NCI-H526 (cell line): ENCODE measurements at places on chromosomes 16 and 17.

DNA sequence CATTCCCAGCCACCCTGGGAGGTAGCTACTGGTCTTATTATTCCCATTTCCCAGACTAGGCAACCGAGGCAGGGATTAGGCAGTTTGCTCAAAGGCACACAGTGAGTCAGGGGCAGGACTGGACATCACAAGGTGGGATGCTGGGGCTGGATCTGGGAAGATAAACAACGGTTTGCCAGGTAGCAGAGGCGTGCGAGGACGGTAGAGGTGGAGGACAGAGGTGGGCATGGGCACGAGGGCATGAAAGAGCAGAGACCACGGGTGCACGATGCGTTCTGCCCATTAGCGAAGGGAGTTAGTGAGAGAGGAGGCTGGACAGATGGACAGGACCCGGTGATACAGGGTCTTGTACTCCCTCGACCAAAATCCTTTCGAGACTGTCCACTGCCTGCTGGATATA, 148.0 kb downstream of the SDK2 start:
- no peak for DNase-seq

DNA sequence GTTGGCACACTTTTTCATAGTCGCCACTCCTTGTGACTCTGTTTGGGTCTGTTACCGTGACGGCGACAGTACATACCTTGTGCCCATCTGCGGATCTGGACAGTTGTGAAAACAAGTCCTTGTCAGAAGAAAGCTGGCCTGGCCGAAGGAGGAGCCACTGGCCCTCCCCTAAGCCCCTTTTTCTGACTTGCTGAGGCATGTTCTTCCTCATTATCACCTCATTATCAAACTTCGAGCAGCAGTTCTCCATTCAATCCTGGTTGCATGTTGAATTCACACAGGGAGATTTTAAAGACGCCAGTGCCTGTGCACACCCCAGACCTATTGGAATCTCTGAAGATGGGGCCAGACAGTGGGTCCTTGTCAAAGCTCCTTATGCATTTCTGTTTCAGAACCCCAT, 61.1 kb downstream of the CYLD start:
- no peak for DNase-seq

DNA sequence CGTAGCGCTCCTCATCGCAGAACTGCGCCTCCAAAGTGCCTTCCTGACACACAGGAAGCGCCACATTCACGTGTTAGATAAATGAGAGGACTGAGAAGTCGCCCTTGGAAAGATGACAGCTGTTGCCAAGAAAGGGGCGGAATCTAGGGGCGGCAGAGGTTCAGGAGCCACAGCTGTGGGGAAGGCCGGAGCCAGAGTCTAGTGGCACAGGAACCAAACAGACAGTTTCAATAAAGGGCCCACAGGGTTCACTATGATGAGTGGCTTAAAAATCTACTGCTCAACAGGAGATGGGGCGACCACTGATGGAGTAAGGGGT, 4.7 kb downstream of the FLCN start:
- no peak for DNase-seq

- DNase-seq = no peak
Observed at GRCh38 chr17:71527311-71527710, 593.5 kb upstream of the SOX9 start.

DNA sequence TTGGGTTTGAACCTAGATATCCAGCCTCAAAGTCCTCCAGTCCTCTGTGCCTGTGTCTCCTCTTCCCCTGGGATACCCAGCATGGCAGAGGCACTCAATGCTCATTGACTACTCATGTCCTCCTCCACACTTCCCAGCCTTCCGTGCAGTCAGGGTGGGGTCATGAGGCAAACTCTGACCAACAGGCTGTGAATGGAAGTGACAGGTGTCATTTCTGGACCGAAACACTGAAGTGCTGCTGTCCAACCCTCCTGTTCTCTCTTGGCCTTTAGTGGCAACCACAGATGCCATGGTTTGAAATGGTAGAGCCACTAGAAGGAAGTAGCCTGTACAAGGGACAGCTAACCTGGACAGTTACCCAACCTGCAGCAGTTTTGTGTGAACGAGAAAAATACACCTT, 46.7 kb upstream of the MAP3K14 start:
- no peak for DNase-seq

DNA sequence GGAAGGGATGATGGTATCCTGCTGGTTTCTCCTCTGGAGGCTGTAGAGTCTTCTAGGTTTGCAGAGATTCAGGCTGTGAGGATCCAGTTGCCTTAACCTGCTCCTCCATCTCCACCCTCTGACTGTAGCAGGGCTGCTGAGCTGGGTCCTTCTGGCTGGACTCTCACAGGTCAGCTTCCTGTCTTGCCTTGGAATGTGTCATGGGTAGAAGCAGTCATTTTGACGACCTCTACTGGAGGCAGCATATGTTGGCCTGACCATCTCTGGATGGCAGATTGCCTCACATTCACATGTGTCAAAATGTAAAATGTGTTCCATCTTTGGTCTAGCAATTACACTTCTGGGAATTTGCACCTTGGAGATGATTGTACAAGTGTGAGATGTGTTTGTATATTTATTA, 504.4 kb upstream of the EEF2KMT start:
- no peak for DNase-seq

GRCh38 chr16:71707199-71707598, 17.3 kb downstream of the PHLPP2 start:
- no peak for DNase-seq

- no peak for DNase-seq
Observed at GRCh38 chr17:48841395-48841831, 10.6 kb downstream of the CALCOCO2 start.

GRCh38 chr17:1169221-1169928, 10.4 kb downstream of the ABR start:
- no peak for DNase-seq

DNA sequence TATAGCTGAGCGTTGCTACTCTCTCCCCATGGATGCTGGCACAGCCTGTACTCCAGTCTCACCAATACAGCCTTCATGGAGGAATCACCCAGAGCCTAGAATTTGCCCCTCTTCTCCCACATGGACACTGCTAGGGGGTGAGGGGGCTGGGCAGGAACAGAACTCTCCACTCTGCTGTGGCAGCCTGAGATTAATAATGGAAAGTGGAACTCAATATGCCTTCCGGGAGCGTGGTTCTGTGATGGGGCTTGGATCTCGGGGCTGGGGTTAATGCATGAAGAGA, 1.2 kb downstream of the SLC9A5 start:
- no peak for DNase-seq

GRCh38 chr17:2412561-2413021, 11.7 kb upstream of the MNT start:
- DNase-seq = no peak

DNA sequence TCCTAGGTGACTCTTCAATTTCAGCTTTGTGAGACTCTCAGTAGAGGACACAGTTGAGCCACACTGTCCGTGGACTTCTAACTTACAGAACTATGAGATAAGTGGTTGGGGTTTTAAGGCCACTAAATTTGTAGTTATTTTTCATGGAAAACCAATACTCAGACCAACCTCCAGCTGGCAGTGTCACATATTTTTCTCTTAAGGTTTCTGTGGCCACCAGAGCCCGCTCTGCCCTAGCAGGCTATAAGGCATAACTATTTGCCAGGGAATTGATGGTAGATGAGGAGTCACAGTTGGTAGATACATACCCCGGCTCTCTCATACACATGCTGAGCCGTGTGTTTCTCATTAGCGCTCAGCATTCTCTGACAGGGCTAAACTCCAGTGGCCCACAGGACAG, 336.8 kb upstream of the MON1B start:
- DNase-seq = peak; percentile 10

DNA sequence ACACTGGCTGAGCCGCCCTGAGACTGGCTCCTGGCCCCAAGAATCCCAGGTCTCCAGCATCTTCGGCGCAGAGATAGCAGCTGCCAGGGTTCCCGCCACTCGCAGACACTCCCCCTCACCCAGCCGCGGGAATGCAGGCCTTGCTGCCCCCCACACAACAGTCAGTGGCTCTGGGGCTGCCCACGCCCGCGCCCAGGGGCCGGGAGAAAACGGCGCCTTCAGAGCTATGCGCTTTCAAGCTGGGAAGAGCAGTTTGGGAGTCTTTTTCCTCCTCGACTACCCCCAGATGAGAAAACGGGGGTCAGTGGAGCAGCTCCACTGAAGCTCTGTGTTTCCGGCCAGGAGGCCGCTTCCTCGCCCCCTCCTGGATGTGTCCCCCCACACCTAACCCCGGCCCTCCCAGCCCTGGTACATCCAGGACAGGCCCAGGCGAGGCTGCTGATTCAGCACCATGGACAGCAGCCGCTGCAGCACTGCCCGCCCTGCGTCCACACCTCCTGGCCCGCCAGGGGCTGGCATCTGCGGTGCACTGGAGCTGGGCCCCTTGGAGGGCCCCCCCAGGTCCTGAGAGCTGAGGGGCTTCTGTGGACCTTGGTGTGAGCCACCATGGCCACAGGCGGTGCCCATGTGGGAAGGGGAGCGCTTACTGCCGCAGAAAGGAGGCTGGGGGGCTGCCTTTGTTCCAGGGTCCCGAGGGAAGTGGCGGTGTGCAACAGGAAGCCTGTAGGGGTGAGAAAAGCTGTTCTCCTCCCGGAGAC, 35.7 kb downstream of the CACNA1H start:
- no peak for DNase-seq

- DNase-seq = no peak
Observed at GRCh38 chr17:12320286-12320685, 299.6 kb downstream of the MAP2K4 start.

- no peak for DNase-seq
Observed at GRCh38 chr16:84849751-84850150, 30.0 kb downstream of the CRISPLD2 start.

DNA sequence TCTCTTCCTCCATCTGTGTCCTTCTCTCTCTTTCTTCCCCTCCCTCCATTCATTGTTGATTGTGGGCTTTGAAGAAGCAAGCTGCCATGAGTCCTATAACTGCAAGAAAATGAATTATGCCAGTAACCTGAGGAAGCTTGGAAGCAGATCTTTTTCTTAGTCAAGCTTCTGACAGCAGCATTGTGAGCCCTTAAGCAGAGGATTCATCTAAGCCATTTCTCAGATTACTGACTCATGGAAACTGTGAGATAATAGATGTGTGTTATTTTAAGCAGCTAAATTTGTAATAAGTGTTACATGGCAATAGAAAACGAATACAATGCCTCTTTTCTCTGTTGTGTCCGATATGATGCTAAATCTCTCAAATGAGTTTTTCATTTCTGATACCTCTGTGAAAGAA, 1109.7 kb downstream of the CDH11 start:
- no peak for DNase-seq

- DNase-seq = no peak
Observed at GRCh38 chr17:4856937-4857314, 23.8 kb downstream of the MINK1 start.

- peak; percentile 90 for DNase-seq
Observed at GRCh38 chr16:788399-789126, at the start of gene CHTF18. TSS of gene CHTF18 (plus strand) at chr16:788620. CDS start at chr16:788685, 65 bp downstream.

- no peak for DNase-seq
Observed at GRCh38 chr16:55330781-55331647, 7.0 kb downstream of the IRX6 start.

DNA sequence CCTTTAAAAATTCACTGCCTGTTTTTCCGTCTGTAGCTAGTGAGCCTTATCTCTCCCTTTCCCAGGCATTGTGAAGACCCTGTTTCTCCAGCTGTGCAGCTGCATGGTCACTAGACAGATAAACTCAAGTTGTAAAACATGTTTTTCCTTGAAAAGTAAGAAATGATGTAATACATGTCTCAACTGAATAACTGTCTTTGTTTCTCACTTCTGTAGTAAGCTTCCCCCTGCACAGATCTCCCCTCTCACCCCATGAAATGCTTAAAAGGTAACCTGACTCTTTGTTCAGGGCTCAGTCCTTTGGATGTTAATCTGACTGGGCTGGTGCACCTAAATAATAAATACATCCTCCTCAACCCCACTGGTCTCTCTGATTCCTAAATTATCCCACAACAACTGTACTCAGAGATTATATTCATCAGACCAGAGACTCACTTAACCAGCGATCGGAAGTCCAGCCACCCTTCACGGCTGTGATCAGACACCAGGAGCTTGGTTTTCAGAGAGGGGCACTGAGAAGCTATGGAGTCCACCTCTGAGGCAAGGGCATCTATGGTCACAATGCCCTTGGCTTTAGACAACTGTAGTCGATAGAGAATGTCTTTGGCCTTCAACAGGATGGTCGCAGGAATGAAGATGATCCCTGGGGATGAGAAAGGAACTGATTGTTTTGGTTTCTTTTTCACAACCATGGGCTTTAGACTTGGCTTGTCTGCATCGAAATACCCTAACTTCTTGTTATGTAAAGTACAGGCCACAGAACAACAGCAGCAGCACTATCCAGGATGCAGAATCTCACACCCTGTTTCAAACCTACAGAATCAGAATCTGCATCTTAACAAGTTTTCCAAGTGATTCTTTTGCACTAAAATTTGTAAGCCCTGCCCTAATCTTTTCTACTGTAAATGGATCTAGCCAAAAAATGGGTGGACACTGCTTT, 15.4 kb downstream of the ACSM1 start:
- DNase-seq = no peak
